ENCODE measurements at places on chromosomes 11 and 22.

- DNase-seq: no peak
Observed at GRCh38 chr11:129987950-129988349, 14.7 kb downstream of the PRDM10 start.

DNA sequence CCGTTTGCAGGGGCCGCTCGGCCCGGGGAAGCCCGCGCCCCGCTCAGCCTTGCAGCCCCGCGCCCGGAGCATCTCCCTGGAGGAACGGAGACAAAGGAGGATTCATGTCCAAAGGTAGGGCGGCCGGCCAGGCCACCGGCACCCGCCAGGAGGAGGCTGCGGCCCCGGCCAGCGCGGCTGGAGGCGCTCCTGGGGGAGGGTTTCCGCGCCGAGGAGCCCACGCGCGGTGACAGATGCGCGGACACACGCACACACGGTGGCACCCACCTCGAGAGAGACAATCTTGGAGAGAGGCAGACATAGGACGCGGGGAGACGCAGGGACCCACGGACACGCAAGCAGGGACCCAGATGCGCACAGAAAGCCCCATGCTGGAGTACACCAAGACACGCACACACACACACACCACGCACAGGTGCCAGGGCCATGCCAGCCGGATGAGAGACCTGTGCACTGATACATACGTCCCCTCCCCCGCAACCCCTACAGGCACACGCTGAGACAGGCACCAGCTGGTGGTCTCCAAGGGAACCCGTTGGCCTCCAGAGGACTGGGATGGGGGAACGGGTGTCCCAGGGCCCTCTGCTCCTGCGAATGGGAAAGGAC lies 7.8 kb downstream of the SEPTIN3 start:
- peak; percentile 49 for DNase-seq

- DNase-seq: no peak
Observed at GRCh38 chr11:62013537-62014476, 46.4 kb upstream of the FTH1 start.

DNA sequence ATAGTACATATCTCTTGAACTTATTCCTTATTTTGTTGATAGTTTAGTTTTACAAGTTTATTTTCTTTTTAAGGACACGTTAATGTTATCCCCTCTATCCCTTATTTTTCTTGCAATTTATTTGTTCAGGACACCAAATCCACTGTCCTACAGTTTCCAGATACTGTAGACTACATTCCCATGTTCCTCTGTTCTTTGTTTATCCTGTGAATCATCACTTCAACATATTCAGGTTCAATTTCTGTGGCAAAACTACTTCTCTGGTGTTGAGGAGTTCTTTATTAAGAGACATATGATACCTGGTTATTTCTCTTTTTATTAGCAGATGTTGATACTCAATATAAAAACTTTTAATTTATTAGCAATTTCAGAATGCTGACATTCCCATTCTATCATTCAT lies 72.8 kb upstream of the CLNS1A start:
- DNase-seq: no peak

DNA sequence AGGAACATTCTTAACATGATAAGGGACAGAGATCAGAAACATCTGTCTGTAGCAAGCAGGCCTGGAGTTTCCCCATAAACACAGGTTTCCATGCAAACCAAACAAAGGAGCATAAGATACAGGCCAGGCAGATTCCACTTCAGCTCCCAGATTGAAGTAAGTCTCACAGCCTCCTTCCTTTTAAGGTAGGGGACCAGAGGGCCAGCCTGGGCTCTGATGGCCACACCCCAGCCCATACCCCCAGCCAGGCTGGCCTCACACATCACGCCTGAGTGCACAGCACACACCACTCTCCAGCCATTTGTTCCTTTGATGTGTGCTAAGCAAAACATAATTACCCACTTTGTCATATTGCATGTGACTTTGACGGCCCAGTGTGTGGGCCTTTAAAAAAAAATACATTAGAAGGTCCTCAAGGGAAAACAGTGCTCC lies 518.7 kb downstream of the NTM start:
- no peak for DNase-seq
